ENCODE measurements at places on chromosomes 11 and 22.

DNA sequence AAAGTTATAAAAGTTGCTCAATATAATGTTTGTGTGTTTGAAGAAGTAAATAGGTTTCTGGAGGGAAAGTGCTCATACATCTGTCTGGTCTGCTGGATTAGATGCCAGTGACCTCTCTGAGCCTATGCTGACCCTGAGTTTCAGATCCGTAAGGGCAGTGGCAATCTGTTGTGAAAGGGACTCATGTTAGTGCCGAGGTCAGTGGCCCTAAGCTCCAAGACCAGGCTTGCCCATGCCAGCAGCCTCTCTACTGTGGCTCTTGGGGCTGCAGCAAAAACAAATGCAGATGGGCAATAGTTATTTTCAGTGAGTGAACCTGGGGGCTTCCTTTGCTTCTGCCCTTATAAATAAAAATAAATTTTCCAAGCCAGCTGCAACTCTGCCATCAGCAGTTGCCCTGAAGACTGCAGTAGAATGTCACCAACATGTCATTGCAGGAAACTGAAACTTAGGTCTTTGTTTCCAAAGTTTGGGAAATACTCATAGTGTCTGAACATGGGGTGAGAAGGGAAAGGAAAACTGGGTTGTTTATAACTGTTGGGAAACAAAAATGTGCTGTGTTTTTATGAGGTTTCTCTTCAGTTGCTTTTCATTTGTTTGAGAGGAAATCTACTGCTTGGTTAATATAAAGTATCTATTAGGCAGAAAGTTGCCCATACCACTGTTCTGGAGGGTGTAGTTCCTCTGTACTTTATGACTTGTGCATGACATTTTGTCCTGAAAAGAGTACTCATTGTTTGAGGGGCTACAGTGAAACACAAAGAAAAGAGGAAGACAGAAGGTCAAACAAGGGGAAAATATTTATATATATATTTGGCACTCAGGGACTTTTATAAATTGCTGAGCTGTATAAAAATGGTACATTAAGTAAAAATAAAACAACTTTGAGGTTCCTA lies 9.5 kb upstream of the MS4A4E start:
- DNase-seq, result no peak

DNA sequence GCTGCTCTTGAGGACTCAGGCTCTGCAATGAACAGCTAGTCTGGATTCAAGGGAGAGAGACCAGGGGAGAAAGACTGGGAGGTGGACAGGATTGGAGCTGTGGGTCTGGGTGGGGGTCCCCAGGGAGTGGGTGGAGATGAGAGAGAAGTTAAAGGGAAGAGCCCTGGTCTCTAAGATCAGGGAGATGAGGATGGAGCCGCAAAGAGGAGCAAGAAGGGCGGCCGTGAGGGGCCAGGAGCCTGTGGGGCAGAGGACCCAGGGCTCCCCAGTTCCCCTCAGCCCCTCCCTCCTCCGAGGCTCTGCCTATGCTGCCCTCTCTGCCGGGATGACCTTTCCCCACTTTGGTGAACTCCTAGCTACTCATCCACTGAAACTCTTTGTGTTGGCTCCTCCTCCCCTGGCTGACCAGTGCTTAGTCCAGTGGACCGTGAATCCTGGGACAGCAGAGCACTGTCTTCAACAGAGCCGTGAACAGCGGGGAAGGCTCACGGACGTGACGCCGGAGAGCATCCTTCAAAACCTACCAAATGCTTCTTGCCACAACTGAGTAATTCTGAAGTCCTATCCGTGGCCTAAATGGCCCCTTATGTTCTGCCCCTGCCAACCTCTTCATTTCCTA lies 16.4 kb upstream of the RFPL3 start:
- peak; percentile 33 for DNase-seq

- no peak for DNase-seq
These were observed 624.4 kb downstream of the BRD1 start for GRCh38 chr22:49203091-49203858.

DNA sequence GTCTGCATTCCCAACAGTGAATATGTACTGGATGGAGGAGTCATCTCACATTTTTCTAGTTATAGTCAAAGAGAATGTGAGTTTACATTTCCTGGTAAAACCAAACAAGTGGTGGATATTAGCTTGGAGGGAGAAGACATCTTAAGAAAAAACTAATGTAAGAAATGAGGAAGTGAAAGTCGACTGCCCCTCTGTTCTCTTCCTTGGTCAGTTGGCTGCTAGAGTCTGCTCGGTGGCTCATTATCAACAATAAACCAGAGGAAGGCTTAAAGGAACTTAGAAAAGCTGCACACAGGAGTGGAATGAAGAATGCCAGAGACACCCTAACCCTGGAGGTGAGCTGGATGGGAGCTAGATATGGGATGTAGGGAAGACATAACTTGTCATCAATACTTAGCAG lies 5.8 kb downstream of the SLC22A9 start:
- no peak for DNase-seq

DNA sequence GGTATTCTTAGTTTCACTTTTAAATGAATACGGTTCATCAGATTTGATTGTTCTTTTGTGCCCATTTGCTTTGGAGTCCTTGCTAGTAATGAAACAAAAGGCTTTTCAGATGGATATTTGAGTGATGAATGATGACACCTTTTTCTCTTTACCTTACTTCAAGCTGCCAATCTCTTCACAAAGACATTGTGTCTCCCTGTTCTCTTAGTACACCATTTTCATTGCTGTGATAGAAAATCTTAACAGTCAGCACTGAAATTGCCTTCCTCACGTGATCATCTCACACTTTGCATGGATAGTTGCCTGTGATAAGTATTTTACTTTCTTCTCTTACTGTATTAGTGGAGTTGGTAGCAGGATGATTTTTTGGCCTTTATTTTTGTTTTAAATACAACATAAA lies 396.6 kb downstream of the NELL1 start:
- DNase-seq, result no peak

DNA sequence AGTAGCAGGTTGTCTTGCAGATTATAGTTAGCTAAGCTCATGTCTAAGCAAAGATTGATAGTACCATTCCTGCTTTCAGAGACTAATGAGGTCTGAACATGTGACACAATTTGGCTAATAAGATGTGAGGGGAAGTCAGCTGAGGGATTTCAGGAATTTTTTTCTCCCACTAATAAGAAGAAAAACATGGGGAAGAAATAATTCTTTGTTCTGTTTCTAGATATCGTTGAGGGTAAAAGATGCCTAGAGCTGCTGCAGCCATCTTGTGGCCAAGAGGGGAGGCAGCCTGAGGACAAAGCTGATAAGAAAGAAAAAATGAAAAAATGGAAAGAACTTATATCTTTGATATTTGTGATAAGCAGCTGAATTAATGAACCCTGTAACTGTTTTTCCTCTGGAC lies 1334.4 kb downstream of the LRRC4C start:
- DNase-seq, result peak; percentile 20

DNA sequence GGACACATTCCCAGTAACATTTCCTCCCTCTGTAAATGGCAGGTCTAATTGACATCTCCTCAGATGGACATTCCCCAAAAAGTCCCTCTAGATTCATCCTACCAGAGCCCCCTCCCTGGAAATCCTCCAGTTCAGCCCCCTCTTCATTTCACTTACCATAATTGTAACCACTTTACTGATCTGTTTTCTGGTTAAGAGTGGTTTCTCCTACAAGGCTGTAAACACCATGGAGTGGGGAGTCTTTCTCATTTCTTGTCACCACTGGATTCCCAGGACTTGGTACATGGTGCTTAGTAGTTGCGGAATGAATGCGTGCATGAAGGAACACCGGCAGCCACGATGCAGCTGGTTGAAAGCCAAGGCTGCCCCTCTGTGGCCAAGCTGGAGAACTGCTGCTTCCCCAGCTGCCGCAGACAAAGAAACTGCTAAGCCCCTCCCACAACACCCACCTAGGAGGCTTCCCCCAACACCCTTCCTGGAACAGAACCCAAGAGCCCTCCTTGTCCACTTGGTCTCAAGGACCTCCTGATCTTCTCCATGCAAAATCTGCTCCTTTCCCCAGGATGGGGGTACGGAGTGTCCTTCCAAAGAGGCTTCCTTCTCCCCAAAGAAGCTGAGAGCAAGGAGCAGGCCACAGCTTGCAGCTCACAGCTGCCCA lies 18.6 kb upstream of the SCARF2 start:
- DNase-seq, result peak; percentile 80

GRCh38 chr22:50318698-50319411 lies 8.0 kb downstream of the DENND6B start:
- DNase-seq, result no peak

DNA sequence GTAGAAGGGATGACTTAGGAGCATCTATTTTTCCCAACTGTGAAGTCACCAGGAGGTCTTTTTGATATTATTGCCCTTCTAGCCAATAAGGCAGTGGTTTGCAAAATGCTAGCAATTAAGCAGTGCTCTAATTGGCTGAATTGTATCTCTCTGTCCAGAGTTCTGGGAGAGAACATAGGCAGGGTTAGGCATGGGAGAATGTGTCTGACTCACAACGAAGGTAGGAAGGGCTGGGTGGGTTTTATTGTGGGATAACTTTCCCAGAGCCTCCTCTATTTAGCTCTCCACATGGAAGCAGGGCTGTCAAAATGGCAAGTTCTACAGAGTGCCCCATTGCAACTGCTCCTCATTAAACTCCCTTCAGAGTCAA lies 415.9 kb upstream of the CADM1 start:
- no peak for DNase-seq

GRCh38 chr11:118910309-118911112 lies 15.2 kb downstream of the BCL9L start:
- DNase-seq, result no peak

DNA sequence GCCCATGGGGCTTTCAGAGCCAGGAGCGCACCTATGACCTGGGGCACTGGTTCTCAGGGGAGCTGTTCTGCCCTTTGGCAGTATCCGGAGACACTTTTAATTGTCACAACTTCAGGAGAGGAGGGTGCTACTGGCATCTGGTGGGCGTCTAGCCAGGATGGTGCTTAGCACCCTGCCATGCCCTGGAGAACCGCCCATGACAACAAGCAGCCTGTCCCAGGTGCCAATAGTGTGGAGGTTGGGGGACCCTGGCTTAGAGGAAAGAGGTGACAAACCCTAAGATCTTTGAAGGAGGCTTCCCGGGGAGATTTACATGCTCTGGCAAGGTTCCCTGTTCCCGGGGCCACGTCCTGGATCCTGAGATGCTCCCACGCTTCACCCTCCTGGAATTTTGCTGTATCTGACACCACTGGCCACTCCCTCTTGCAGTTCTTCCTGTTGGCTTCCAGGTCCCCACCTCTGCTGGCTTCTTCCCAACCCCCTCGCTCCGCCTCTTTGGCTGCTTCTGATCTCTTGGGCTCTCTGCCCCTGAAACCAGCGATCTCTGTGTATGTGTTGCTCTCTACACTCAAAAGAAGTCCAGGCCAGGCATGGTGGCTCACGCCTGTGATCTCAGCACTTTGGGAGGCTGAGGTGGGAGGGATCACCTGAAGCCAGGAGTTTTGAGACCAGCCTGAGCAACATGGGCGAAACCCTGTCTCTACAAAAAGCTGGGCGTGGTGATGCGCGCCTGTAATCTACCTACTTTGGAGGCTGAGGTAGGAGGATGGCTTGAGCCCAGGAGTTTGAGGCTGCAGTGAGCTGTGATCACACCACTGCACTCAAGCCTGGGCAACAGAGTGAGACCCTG lies 31.1 kb downstream of the FADS3 start:
- DNase-seq, result no peak

- no peak for DNase-seq
These were observed 25.3 kb upstream of the PIK3C2A start for GRCh38 chr11:17233101-17233500.

DNA sequence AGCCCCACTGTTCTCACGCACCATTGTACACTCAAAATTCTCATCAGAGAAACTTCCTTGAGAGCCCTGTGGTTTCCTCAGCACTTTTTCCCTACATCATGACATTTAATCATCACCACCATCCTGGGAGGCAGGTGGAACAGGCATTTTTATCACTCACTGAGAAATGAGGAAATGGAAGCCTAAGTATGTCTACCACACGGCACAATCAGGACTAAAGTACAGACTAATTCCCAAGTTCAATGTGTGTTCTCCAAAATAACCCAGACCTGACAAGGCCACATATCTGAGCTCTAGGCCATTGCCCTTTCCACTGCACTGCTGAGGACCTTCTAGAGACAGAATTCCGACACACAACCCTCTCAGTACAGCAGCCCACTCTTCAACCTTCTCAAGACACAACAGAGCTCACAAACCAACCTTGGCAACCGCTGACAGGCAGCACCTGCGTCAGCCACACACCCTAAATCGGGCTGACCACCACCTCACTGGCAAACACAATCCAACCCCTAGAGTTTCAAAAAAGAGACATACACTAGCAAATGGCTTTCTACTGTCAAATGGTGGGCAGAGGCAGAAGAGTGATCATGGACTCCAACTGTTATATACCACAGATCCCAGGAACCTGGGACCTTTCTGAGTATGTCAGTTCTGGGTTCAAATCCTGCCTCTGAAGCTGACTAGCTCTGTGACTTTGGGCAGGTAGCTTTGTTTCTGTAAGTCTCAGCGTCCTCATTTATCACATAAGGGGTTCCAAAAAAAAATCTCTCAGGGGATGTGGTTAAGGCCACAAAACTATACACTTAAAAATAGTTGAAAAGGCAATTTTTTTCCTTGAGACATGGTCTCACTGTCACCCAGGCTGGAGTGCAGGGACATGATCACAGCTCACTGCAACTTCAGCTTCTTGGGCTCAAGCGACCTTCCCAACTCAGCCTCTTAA lies 16.3 kb downstream of the SMCO4 start:
- DNase-seq, result no peak

DNA sequence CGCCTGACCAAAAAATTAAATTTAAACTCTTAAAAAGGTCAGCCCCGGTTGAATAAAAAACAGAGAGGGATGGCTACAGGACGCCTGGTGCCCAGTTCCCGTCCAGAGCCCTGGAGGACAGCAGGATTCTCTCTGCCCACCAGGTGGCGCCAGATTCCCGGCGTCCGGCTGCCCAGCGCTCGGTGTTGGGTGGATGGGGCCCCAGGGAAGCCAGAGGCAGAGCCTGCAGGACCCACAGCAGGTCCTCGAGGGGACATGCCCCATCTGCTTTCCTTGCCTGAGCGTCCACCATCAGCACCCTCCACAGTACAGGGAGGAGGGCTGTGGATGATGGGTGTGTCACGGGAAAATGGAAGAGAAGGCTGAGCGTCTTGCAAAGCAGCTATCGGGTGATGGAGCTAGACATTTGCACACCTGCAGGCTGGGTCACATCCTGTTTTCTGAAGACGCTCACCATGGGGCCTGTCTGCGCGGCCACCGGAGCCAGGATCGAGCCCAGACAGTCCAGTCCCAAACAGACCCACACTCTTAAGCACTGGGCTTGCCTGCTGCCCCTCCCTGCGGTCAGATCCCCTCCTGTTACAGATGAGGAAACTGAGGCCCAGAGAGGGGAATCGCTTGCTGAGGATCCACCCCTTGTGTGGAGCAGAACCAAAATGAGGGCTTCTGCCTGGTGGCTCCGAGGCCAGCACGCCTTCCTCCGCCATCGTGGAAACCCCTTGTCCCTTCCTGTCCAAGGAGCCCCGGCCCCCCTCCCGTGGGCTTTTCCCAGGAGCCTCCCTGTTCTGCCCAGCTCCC lies 18.5 kb upstream of the CBX7 start:
- peak; percentile 73 for DNase-seq

GRCh38 chr11:61007956-61008896 lies 36.7 kb downstream of the CD6 start:
- no peak for DNase-seq

DNA sequence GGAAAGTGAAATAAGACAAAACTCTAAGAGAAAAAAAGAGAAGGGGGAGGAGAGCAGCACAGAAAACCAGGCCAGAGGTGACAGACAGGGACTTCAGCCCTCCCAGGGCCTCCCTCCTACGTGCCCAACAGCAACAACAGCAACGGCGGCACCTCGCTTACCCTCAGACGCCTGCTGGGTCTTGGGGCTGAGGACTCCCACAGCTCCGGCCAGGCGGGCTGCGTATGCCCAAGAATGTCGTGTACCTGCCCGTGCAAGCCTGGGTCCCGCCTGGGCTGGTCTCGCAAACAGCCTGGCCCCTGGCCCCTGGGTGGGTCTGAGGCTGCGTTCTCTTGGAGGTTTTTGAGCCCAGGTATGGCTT lies 30.5 kb downstream of the ARAP1 start:
- peak; percentile 41 for DNase-seq

Measured in left kidney (tissue), 8 donors.